ENCODE measurements at places on chromosomes 6 and 20.

DNA sequence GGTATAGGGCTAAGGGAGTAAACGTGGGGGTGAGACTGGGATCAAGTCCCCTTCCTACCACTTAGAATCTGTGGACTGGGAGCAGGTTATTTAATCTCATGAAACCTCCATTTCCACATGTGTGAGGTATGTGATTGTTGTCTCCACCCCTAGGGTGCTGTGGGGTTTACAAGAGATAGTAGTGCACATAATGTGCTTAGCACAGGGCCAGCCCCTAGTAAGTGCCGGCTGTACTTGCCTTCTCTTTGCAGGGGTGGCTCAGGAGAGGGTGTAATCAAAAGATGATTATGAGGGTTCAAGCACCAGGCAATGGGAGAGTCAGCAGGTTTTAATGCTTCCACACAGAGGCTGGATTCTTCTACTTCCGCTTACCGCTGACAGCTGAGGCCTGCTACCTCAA is 6.9 kb downstream of the NT5E start:
- no peak for DNase-seq

GRCh38 chr6:73285674-73286283 is 22.8 kb upstream of the KHDC1 start:
- peak; percentile 12 for DNase-seq

GRCh38 chr6:28269492-28269891 is 2.5 kb downstream of the ZSCAN26 start:
- peak; percentile 55 for DNase-seq

- DNase-seq, result no peak
Measured at GRCh38 chr6:24060982-24061754, 64.8 kb upstream of the NRSN1 start.

- no peak for DNase-seq
Measured at GRCh38 chr20:63116412-63117106, 99.4 kb downstream of the YTHDF1 start.

- peak; percentile 35 for DNase-seq
Measured at GRCh38 chr6:24766680-24767462, 7.9 kb upstream of the GMNN start.

GRCh38 chr20:36908603-36909002 is 32.7 kb downstream of the TLDC2 start:
- no peak for DNase-seq

DNA sequence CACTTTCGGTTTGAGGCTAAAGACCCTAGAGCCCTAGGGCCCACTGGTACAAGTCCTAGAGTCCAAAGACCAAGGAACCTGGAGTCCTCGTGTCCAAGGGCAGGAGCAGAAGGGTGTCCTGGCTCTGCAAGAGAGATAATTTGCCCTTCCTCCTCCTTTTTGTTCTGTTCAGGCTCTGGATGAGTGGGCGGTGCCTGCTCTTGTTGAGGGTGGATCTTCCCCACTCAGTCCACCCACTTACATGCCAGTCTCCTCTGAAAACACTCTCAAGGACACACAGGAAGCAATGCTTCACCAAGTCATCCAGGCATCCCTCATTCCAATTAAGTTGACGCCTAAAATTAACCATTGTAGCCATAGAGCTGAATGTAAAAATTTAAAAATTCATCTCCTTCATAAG is 102.1 kb downstream of the UST start:
- no peak for DNase-seq

DNA sequence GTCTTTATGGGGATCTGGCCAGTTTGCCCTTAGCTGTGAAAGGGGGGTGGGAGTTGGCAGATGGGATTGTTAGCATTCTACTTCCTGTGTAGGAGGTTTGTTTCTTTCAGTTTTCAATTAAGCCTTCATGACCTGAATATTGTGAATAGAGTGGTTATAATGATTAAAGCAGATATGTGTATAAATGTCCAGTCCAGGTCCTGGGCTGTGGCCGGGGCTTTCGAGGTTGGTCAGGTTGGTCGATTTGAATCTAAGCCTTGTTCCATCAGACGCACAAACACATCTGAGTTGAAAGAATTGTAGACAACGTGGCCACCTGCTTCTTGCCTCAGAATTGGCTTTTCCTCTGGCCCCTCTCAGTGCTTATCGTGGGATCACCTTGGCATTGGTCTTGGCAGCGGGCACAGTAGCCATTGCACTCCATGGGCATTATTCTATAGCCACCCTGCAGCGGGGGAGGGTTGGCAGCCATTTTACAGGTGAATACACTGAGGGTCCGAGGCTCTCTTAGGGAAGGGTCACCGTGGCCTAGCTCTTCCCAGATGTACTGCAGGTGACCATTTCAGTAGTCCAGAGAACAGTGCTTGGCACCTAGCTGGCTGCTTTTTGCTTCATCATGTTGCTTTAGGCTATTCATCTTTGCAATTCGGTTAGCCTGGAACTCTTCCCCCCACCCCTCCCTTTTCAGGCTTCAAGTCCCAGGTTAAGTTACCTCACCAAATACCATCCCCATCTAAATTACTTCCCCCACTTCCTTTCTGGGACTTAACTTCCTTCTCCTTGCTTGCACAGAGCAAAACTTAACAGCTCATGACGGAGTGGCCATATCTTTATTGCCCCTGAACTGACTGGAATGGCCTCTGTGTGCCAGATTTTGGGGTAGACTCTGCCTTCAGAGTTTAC is 1.1 kb downstream of the RNF114 start:
- no peak for DNase-seq

DNA sequence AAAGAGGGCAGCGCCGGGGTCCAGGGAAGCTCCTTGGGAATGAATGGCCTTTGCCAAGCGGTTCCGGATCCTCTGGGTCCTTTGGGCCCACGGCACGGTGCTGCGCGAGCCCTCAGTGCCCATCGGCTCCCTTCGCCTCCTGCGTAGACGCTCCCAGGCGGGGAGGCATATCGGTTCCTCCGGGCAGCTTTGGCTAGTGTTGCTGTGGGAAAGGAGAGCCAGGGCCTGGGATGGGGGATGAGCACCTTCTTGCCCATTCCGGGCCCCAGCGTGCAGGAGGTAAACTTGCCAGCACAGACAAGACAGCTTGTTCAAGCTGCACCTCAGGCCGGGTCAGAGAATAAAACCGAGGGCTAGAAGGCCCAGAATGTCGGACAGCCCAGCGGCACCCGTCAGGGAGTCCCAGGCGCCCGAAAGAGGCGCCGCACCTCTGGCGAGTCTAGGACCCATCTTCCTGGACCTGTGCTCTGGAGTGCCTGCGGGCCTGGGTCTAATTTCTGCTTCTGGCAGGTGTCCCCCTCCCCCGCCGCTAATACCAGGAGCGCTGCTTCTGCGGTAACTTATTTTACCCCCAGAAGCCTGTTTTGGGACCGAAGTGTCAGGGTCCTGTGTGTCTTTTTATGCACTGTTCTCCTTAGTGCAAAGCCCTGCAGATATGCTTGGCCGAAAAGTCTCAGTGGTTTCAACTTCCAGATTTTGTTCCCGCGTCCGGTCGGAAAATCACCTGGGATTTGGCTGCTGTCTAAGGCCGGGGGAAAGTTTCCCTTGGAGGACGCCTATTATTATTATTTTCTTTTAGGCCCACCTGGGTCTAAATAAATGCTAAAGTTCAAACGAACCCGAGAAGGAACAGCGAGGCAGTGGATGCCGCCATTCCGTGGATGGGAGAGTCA is 1.7 kb upstream of the TFAP2C start:
- DNase-seq, result no peak

DNA sequence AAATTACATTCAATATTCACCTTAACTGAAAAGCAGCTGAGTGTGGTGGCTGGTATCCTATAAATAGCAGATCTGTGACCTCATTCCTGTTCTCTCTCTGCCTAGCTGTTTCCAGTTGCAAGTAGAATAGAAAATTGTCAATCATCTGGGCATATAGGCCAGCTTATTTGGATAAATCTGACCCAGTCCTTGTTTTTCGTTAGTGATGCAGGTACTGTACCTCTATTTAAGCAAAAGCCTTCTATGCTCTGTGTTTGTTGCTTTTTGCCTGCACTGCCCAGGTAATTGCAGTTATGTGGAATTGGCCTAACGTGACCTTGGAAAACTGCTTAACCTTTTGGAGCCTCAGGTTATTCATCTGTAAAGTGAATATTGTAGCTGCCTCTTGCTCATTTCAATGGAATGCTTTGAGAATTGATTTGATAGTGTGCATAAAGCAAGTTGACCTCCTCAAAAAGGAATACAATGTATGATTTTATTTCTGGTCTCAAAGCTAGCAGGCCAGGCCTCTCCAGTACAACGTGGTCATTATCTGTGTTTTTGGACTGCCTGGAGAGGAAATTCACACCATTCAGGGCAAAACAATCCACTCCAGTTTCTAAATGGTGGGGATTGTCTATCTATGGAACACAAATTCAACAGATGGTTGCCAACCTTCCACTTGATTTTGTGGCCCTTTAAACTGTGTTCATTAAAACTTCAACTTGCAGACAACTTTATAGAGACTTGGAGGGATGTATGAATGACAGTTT is 508.7 kb upstream of the CITED2 start:
- no peak for DNase-seq

DNA sequence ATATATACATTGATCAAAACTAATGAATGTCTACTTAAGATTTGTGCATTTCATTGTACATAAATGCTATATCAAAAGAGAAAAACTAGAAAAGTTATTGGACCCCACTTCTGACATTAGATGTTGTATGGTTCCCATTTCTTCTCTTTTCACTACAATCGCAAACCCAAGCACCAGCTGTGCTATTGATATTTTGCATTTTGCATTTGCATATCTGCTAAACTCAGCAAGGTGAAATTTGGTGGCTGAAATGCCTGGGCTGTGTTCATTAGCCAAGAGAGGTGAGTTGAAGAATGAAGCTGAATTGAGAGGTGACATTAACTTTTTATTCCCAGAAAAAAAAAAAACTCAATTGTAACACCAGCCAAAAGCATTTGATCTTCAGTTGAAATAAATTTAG is 232.1 kb upstream of the TENT5A start:
- DNase-seq, result no peak

- no peak for DNase-seq
Measured at GRCh38 chr6:48397887-48398286, 286.9 kb upstream of the PTCHD4 start.

Data from H4 (cell line).